ENCODE measurements at places on chromosomes 11 and 22. TPM values are rescaled to one million over a fixed set of nuclear protein-coding genes. Genes with fewer than 3 reads are reported as not detected.
A peak's percentile ranks its signal among the peaks of the same experiment; 100 is the strongest.

The C22orf23 gene
- total RNA-seq: 0.76 TPM

The P2RY6 gene
- not detected for total RNA-seq

The KLHL35 gene
- not detected for total RNA-seq

The ARHGAP8 gene
- total RNA-seq: 1.8 TPM

The OR51B5 gene
- not detected for total RNA-seq

The CCDC15 gene
- total RNA-seq: 3.5 TPM

The ART1 gene
- total RNA-seq: not detected

GRCh38 chr22:19120829-19121630 is 1.2 kb downstream of the DGCR2 start:
- no peaks in the 10 kb centered on the region for H3K4me1 ChIP-seq
- H3K27me3 ChIP-seq: no peaks in the 10 kb centered on the region
- DNase-seq: no peak
- H3K4me3 ChIP-seq: peak overlapping the region; percentile 85
- peak overlapping the region; percentile 90 for H3K27ac ChIP-seq

- H3K27ac ChIP-seq: no peak overlapping the region
- no peak overlapping the region for H3K4me3 ChIP-seq
- no peaks in the 10 kb centered on the region for H3K4me1 ChIP-seq
- H3K27me3 ChIP-seq: no peaks in the 10 kb centered on the region
Measured at GRCh38 chr11:105236664-105237063, 97.1 kb upstream of the CARD18 start.

DNA sequence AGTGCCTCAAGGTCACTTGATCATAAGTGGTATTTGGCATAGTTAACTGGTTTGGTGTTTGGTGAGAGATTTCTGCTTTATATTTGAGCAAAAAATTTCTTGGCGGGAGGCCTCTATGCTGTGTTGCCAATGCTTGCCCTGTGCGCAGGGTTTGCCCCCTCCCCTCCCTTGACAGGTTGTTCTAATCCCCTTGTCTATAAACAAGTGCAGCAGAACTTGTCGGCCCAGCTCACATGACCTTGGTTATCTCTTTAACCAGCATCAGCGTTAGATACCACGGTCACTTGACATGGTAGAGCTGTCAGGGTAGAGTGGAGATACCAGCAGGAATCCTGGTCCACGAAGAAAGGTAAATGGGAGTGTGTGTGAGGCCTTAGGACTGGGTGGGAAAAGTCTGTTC is 35.6 kb downstream of the MARK2 start:
- no peak overlapping the region for H3K4me3 ChIP-seq
- H3K4me1 ChIP-seq: peaks cover 18% of the 10 kb centered on the region
- H3K27ac ChIP-seq: no peak overlapping the region
- no peak for DNase-seq
- H3K27me3 ChIP-seq: no peaks in the 10 kb centered on the region

GRCh38 chr11:112177589-112177988 is 2.3 kb downstream of the BCO2 start:
- no peaks in the 10 kb centered on the region for H3K4me1 ChIP-seq
- H3K27ac ChIP-seq: peak overlapping the region; percentile 14
- no peaks in the 10 kb centered on the region for H3K27me3 ChIP-seq
- H3K36me3 ChIP-seq: no peaks in the 10 kb centered on the region

DNA sequence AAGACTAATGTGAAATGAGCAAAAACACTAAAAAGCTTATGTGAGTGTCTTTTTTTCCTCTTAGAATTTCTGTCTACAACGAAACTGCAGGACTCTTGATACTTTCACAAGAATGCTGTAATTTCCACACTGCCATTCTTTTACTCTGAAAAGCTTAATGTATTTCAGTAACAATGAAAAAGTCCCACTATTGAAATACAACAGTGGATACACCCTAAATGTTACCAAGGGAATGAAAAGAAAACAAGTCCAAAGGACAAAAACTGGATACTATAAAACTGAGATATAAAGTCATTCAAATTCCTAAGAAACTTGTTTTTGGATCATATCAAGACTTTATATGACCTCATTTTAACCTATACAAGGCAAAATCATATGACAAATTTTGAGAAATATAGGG is 77.4 kb downstream of the SOX6 start:
- no peak for DNase-seq
- no peak overlapping the region for H3K27ac ChIP-seq
- H3K27me3 ChIP-seq: no peaks in the 10 kb centered on the region

DNA sequence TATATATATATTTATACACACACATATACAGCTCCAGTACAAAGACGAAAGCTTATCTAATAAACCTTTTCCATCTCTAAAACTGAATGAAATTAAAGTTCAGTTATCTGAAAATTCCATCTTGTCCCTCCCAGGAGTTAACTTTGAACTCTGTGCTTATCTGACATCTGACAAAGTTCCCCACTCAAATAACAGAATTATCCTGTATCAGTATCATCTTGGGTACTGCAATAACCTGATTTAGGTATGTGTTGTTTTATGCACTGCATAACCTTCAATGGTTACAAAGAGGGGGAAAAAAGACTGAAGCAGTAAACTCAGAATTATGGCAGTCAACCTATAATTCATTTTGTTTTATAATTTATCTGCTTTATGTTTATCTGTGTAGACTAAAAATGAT is 96.6 kb downstream of the SGSM3 start:
- H3K4me1 ChIP-seq: no peaks in the 10 kb centered on the region
- no peak for DNase-seq
- H3K27me3 ChIP-seq: no peaks in the 10 kb centered on the region

DNA sequence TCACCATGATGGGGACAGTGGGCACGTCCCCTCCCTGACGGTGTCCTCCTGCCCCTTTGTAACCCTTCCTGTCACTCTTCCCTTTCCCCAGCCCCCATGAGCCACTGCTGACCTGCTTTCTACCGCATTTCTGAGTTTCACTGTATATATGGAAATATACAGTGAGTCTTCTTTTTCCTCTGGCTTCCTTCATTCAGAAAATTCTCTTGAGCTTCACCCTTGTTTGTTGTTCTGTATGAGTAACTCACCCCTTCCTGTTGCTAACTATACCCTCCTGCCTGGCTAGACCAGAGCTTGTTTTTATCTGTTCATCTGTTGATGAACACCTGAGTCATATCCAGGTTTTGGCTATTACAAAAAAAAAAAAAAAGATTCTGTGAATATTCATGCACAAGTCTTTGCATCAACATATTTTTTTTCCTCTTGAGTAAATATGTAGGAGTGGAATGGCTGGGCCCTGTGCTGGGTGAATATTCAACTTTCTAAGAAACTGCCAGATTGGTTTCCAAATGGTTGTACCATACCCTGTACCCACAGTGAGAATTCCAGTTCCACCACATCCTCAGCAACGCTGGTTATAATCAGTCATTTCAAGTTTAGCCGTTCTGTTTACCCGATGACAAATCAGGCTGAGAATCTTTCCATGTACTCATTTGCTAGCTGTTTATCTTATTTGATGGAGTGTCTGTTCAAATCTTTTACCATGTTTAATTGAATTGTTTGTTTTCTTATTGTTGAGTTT is 62.0 kb downstream of the IGF2 start:
- H3K27me3 ChIP-seq: no peaks in the 10 kb centered on the region
- H3K27ac ChIP-seq: no peak overlapping the region
- no peak for DNase-seq

GRCh38 chr11:117420143-117420485 is 92.5 kb downstream of the CEP164 start:
- no peaks in the 10 kb centered on the region for H3K4me1 ChIP-seq
- DNase-seq: no peak
- no peaks in the 10 kb centered on the region for H3K27me3 ChIP-seq
- H3K4me3 ChIP-seq: no peak overlapping the region
- no peak overlapping the region for H3K27ac ChIP-seq

- H3K4me3 ChIP-seq: no peak overlapping the region
- H3K27ac ChIP-seq: peak overlapping the region; percentile 61
- no peaks in the 10 kb centered on the region for H3K4me1 ChIP-seq
Measured at GRCh38 chr22:36347094-36347493, 40.7 kb downstream of the MYH9 start.

GRCh38 chr11:87536565-87536964 is 498.8 kb downstream of the TMEM135 start:
- no peaks in the 10 kb centered on the region for H3K4me1 ChIP-seq
- DNase-seq: no peak
- H3K27me3 ChIP-seq: no peaks in the 10 kb centered on the region
- H3K27ac ChIP-seq: no peak overlapping the region

DNA sequence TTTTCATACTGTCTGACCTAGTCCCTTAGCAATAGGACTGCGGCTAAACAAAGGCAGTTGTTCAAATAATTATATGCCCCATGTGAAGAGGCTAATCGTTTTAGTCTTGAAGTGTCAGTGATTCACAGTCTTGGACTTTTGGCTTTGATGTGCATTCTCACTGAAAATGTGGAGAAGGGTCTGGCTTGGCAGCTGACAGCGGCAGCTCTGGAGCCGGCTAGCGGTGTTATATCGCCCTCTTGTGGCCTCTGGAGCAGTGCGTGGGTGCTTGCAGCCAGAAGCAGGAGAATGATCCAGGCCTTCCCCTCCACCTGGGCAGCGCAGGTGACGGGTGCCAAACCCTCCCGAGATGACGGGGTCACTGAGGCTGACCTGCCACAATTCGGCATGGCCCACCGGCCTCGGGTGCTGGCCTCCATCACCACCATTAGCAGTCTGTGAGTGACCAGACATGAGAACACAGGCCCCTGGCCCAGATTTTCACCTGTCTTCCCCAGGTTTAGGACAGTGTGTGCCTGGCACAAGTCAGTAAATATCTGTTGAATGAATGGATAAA is 90.3 kb upstream of the PITPNB start:
- H3K4me1 ChIP-seq: no peaks in the 10 kb centered on the region
- no peak overlapping the region for H3K27ac ChIP-seq
- no peak overlapping the region for H3K4me3 ChIP-seq

DNA sequence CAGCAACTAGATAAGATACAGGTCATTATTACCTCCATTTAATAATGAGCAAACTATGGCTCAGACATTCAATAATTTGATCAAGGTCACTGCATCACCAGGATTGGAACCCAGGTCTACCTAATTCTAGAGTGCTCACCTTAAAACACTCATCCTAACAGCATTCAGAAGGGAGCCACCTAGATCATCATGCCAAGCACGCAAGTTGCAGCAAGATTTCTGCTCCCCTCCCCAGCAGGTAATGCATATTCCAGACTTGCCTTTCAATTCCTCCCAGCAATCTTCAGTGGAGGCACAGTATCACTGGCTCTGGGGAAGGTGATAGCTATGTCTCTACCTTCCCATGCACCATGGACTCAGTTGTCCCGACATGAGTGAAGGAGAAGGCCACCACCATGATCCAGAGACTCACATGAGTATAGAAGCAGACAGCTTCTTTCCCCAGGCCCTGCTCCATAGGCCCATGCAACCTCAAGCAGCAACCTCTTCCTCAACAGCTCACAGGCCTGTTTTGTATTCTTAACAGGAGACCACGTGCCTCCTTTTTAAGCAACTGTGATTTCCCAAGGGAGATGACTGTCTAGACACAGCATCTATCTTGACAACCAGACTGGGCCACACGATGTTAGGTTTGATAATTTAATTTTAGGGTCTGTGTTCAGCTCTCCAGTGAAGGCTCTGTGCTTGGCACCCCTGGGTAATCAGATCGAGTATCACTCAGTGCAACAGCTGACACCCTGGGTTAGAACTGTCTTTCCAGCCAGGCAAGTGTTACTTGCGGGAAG is 36.4 kb downstream of the RAB30 start:
- H3K4me3 ChIP-seq: no peak overlapping the region
- H3K27ac ChIP-seq: peak overlapping the region; percentile 80
- no peak for DNase-seq
- no peaks in the 10 kb centered on the region for H3K27me3 ChIP-seq
- peaks cover 5% of the 10 kb centered on the region for H3K4me1 ChIP-seq

DNA sequence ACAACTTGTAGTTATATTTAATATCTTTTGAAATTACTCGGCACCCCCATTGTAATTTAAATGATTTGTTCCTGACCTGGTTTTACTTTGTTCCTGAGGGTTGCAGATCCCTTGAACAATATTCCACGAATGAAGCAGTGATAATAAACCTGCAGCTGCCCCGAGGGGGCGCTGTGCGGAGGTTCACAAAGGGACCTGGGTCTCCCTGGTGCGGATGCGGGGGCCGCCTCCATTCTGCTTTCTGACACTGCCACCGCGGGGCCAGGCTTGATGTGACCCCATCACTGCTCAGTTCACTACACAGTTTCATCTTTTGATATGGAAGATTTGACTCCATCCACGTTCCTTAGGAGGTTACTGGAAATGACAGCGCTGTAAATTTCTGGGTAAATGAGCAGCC is 62.9 kb upstream of the PRODH start:
- no peak overlapping the region for H3K4me3 ChIP-seq
- H3K4me1 ChIP-seq: no peaks in the 10 kb centered on the region
- H3K27me3 ChIP-seq: no peaks in the 10 kb centered on the region
- H3K27ac ChIP-seq: no peak overlapping the region
- no peak for DNase-seq

DNA sequence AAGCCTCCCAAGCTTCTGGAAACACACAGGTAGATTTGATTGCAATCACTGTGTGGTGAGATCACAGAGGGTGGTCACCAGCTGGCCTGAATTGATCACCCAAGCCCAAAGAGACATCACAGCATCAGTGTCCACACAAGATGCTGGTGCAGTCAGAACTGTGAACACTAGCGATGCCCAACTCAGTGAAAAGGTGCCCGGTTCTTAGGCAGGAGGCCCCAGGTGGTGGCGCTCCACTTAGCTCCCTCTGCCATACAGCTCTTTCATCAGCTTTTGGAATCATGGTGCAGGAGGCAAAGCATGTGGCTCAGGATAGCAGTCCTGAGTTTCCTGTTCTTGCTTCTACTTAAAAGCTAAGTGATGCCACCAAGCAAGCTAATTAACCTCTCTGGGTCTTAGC is 11.1 kb downstream of the DGCR2 start:
- no peak overlapping the region for H3K4me3 ChIP-seq
- no peak for DNase-seq
- no peaks in the 10 kb centered on the region for H3K27me3 ChIP-seq
- H3K27ac ChIP-seq: no peak overlapping the region

GRCh38 chr11:17535488-17535887 is 8.7 kb downstream of the USH1C start:
- no peak for DNase-seq
- no peak overlapping the region for H3K27ac ChIP-seq
- H3K4me1 ChIP-seq: no peaks in the 10 kb centered on the region
- no peak overlapping the region for H3K4me3 ChIP-seq
- no peaks in the 10 kb centered on the region for H3K36me3 ChIP-seq

DNA sequence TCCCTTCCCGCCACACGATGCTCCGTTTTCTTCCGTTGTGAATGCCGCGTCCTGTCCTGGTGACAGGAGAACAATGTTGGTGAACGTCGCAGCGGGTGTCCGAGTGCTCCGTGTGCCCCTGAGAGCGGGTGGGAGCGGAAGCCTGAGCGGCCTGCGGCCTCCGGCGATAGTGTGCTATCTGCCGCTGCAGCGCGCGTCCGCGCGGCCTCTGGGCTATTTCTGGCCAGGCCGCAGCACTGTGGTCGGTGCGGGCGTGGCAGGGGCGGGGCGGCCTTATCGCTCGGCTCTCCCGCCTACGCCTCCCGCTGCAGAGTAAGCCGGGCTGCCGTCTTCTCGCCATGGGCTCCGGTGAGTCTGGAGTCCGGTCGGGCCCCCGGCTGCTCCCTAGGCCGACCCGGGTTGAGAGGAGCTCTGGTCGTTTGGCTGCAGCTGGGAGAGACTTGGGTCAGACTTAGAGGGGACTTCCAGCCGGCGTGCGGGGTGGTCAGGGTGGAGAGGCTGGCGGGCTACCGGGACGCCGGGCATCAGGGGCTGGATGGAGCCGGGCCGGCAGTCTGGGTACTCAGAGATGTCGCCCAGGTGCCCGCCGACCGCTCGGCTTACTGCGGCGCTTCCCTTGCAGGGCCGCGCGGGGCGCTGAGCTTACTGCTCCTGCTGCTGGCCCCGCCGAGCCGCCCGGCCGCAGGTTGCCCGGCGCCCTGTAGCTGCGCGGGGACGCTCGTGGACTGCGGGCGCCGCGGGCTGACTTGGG is at the start of gene GP1BB:
TSS of gene GP1BB (plus strand) at position 308 of the 751 bp plus-strand sequence. CDS start at position 339, 31 bp downstream.
- no peaks in the 10 kb centered on the region for H3K36me3 ChIP-seq
- H3K4me1 ChIP-seq: no peaks in the 10 kb centered on the region
- no peaks in the 10 kb centered on the region for H3K27me3 ChIP-seq
- no peak for DNase-seq

Data from uterus (tissue), 4 donors.